ENCODE measurements at places on chromosomes 1 and 21. TPM values are rescaled to one million over a fixed set of nuclear protein-coding genes. Genes with fewer than 3 reads are reported as not detected.

Gene EPHA10
- total RNA-seq, result 0.87 TPM

Gene ADORA1
- total RNA-seq, result 1.0 TPM

Gene RHEX
- total RNA-seq, result not detected

Gene MMP23B
- 1.5 TPM for total RNA-seq

Gene ACADM
- 43.1 TPM for total RNA-seq

Gene PBXIP1
- 15.5 TPM for total RNA-seq

Gene KIF14
- 10.9 TPM for total RNA-seq

Gene RPTN
- 0.07 TPM for total RNA-seq

Gene KCNJ9
- not detected for total RNA-seq

Gene SPRR2F
- not detected for total RNA-seq

Gene NBPF1
- 26.9 TPM for total RNA-seq

Gene OR4F29
- total RNA-seq, result not detected

Gene CFHR1
- total RNA-seq, result 0.23 TPM

Gene ESRRG
- total RNA-seq, result not detected

Gene PLA2G2A
- not detected for total RNA-seq

Gene THEM5
- not detected for total RNA-seq

Gene LPAR3
- total RNA-seq, result 0.23 TPM

Gene RUNX3
- total RNA-seq, result 5.7 TPM

Gene KLHDC8A
- 0.47 TPM for total RNA-seq

Gene PCBP3
- 2.1 TPM for total RNA-seq

Gene CDK18
- 1.0 TPM for total RNA-seq

Gene TRABD2B
- 2.1 TPM for total RNA-seq

Gene C8A
- not detected for total RNA-seq

Gene C1QA
- not detected for total RNA-seq

Gene CASQ1
- total RNA-seq, result not detected

Gene VWA1
- total RNA-seq, result 5.3 TPM

Gene GBP7
- not detected for total RNA-seq

Gene TNNT2
- total RNA-seq, result not detected
